ENCODE measurements at places on chromosomes 2 and 18. TPM values are rescaled to one million over a fixed set of nuclear protein-coding genes. Genes with fewer than 3 reads are reported as not detected.

The C2orf66 gene
- total RNA-seq, result 0.14 TPM

The GCKR gene
- 0.36 TPM for total RNA-seq

The ACADL gene
- total RNA-seq, result not detected

The KCNS3 gene
- 1.1 TPM for total RNA-seq

The SPEG gene
- 10.4 TPM for total RNA-seq

The HTR2B gene
- not detected for total RNA-seq

The CYTIP gene
- total RNA-seq, result not detected

The ASB18 gene
- not detected for total RNA-seq

The CYP27C1 gene
- 4.7 TPM for total RNA-seq

The FAM124B gene
- total RNA-seq, result not detected

The FBXO15 gene
- total RNA-seq, result 0.75 TPM

The PRSS56 gene
- 0.21 TPM for total RNA-seq

The ZC3H6 gene
- total RNA-seq, result 0.44 TPM

The RAX gene
- not detected for total RNA-seq

The LBX2 gene
- 3.0 TPM for total RNA-seq

The STK25 gene
- 91.0 TPM for total RNA-seq

The REG3G gene
- not detected for total RNA-seq

The BOD1L2 gene
- not detected for total RNA-seq
